RKO (cell line): ENCODE measurements at places on chromosomes 6 and 20.

- no peak for DNase-seq
Observed at GRCh38 chr6:158207422-158207788, 39.3 kb downstream of the GTF2H5 start.

DNA sequence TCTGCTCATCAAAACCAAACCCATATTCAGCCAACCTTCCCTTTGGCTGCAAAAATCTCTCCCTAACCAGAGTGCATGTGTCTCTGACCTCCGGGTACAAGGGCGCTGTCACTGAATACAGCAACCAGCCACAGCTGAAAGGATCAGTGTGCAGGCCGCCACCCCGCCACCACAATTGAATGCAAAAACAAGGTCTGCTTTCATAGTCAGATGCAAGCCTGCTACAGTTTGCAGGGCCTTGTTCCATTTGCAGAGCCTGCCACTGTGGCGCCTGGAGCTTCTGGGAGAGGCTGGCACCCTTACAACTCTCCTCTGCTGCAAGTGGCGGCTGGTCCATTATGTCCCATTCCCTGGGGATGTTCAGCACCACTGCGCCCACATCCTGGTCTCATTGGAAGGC, 23.5 kb downstream of the MDGA1 start:
- no peak for DNase-seq

GRCh38 chr6:147221739-147222138, 17.5 kb downstream of the STXBP5 start:
- no peak for DNase-seq

- peak; percentile 14 for DNase-seq
Observed at GRCh38 chr6:151679081-151679480, 128.4 kb upstream of the ESR1 start.
